ENCODE measurements at places on chromosomes 5 and 9.
A peak's percentile ranks its signal among the peaks of the same experiment; 100 is the strongest.

DNA sequence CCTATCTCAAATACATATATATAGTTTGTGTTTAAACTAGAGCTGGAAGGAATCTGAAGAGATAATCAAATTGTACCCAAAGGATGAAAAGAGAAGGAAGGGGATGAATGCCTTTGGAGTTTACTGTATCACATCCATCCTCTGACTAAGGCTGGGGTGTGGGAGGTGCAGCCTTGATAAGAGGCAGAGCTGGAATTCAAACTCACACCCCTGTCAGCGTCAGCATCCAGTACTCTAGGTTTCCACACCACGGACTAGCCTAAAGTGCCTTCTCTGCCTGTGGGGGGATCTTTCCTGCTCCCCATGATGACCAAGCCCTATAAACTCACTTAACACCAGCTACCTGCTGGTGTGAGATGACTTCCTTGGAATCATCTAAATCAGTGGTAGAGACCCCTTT is 48.1 kb downstream of the EPB41L4B start:
- H3K4me3 ChIP-seq = no peak overlapping the region
- H3K27me3 ChIP-seq = no peaks in the 10 kb centered on the region
- H3K4me1 ChIP-seq = no peaks in the 10 kb centered on the region
- DNase-seq = no peak
- H3K36me3 ChIP-seq = no peaks in the 10 kb centered on the region

- no peak for DNase-seq
- no peaks in the 10 kb centered on the region for H3K27me3 ChIP-seq
- H3K4me3 ChIP-seq = no peak overlapping the region
- no peaks in the 10 kb centered on the region for H3K36me3 ChIP-seq
- no peaks in the 10 kb centered on the region for H3K4me1 ChIP-seq
Observed at GRCh38 chr9:135512241-135512603, 9.0 kb upstream of the LCN1 start.

DNA sequence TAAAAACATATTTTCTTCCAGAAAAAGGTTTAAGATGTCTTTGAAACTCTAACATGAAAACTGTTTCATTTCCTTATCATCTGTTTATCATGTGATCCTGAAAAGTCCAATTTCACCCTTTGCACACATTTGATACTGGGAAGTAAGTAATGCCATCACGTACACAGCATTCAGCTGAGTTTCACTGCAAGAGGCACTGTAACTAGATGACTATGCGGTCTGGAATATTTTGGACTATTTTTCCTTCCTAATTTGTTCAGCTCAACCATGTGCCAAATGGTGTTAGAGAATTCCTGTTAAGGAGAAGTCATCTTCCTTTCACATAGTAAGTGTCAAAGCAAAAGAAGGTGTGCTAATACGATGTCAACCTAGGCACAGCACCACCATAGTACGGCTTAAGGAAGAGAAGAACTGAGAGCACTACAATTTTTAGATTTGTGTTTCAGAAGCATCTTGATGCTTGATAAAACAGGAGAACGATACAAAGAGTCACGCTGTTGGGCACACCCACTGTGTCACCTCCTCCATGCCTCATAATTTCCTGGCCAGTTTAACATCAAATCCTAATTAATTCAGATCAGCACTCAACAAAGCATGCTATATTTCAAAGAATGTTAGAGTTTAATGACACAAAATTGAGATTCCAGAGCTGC is 77.5 kb downstream of the GNAQ start:
- peaks cover 31% of the 10 kb centered on the region for H3K4me1 ChIP-seq
- H3K27ac ChIP-seq = no peak overlapping the region
- H3K27me3 ChIP-seq = no peaks in the 10 kb centered on the region
- no peak overlapping the region for H3K4me3 ChIP-seq

- no peaks in the 10 kb centered on the region for H3K27me3 ChIP-seq
- no peaks in the 10 kb centered on the region for H3K36me3 ChIP-seq
- peak overlapping the region; percentile 46 for H3K27ac ChIP-seq
- peak; percentile 92 for DNase-seq
- no peak overlapping the region for H3K4me3 ChIP-seq
Observed at GRCh38 chr9:128007566-128008138, 26.9 kb upstream of the EEIG1 start.

- H3K4me1 ChIP-seq = no peaks in the 10 kb centered on the region
- no peak overlapping the region for H3K27ac ChIP-seq
- no peak for DNase-seq
Observed at GRCh38 chr5:125597338-125597737, 825.9 kb upstream of the GRAMD2B start.

DNA sequence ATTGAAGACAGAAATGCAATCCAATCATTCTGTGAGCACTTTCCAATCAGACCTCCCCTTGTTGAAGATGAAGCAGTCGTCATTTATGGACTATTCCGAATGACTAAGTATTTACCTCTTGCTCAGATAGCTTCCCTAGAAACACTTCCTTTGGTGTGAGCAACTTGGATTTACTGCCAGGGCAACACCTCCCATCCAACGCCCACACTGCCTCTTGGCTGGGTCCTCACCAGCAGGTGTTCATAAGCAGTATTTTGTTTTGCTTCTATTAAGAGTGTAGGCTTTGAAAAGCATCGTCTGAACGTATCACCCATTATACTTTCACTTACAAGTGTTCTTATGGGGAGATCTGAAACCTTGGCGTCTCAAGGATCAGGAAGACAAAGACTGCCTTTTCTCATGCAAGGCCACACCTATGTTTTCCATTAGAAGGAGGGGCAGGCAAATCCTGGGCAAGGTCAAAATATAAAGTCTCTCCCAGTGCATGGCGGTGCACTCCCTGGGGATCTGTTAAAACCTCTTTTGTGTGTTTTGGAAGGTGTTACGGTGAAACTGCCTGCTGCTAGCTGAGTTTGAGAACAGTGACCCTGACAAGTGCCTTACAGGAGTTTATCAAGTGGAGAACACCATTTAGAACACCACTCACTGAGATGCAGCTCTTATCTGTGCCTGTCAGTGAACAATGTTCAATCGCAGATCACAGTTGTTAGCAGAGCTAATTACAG is 10.6 kb upstream of the MARCHF3 start:
- no peak overlapping the region for H3K27ac ChIP-seq
- DNase-seq = no peak
- H3K4me1 ChIP-seq = no peaks in the 10 kb centered on the region
- H3K4me3 ChIP-seq = no peak overlapping the region

- no peak overlapping the region for H3K4me3 ChIP-seq
- no peak overlapping the region for H3K27ac ChIP-seq
- no peaks in the 10 kb centered on the region for H3K4me1 ChIP-seq
- H3K36me3 ChIP-seq = no peaks in the 10 kb centered on the region
Observed at GRCh38 chr9:11158676-11159075, 545.9 kb upstream of the PTPRD start.

GRCh38 chr5:176517053-176517661 is 20.0 kb downstream of the RNF44 start:
- no peaks in the 10 kb centered on the region for H3K36me3 ChIP-seq
- no peak overlapping the region for H3K4me3 ChIP-seq
- H3K27me3 ChIP-seq = no peaks in the 10 kb centered on the region
- peaks cover 6% of the 10 kb centered on the region for H3K4me1 ChIP-seq
- DNase-seq = no peak

- no peak overlapping the region for H3K27ac ChIP-seq
- H3K4me1 ChIP-seq = no peaks in the 10 kb centered on the region
- no peaks in the 10 kb centered on the region for H3K27me3 ChIP-seq
- no peak overlapping the region for H3K4me3 ChIP-seq
- DNase-seq = no peak
Observed at GRCh38 chr5:152349683-152350526, 55.2 kb downstream of the NMUR2 start.

DNA sequence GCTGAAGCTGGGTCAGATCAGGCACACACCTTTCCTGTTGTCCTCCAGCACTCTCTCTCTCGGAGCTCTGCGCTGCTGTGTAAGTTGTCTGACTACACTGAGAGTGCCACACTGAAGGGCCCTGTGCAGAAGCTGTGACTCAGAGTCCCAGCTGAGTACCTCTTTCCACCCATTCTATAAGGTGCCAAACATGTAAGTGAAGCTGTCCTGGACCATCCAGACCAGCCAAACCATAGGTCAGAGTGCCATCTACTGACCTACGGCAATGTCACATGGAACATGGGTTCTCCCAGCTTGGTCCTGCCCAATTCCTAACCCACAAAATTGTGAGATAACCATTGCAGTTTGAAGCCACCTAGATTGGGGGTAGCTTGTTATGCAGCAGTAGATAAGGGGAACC is 68.2 kb downstream of the ADCY2 start:
- no peaks in the 10 kb centered on the region for H3K4me1 ChIP-seq
- H3K36me3 ChIP-seq = no peaks in the 10 kb centered on the region
- DNase-seq = no peak
- H3K4me3 ChIP-seq = no peak overlapping the region
- no peaks in the 10 kb centered on the region for H3K27me3 ChIP-seq
- no peak overlapping the region for H3K27ac ChIP-seq

- H3K27me3 ChIP-seq = no peaks in the 10 kb centered on the region
- no peaks in the 10 kb centered on the region for H3K4me1 ChIP-seq
- H3K27ac ChIP-seq = no peak overlapping the region
- no peaks in the 10 kb centered on the region for H3K36me3 ChIP-seq
- DNase-seq = no peak
Observed at GRCh38 chr9:68492806-68493205, 47.9 kb downstream of the TMEM252 start.

DNA sequence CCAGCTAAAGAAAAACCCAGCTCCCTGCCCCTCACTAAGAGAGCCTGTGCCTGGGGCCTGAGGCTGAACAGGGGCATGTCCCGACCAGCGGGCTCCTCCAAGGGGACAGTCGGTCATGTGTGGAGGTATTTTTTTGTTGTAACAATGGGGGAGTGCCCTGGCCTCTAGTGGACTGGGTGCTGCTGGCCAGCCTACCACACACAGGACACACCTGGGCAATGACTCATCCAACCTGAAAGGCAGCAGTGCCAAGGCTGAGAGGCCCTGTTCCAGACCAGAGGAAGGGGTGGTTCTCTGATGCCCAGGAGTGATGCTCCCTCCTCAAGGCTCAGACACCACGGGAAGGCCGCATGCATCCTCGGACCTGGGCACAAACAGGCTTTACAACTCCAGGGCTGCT is 181.5 kb downstream of the OLFM1 start:
- H3K27me3 ChIP-seq = no peaks in the 10 kb centered on the region
- no peaks in the 10 kb centered on the region for H3K36me3 ChIP-seq
- no peaks in the 10 kb centered on the region for H3K4me1 ChIP-seq
- DNase-seq = no peak

DNA sequence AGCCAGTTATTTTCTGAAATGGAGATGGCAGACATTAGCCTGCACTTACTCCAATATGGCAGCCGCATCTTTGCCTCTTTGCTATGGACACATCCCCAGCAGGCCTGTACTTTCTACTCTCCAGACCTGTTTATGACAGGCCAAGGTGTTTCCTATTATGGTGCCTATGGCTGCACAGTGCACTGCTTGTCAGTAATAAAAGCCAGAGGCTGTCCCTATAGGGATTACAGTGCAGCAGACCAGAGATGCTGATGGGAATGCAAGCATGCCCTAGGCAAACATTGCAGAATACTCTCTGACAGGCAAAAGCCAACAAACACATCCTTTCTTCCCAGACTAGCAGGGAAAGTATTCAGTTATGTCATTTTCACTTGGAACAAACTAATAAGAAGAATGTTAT is 442.9 kb downstream of the RAB3C start:
- H3K36me3 ChIP-seq = peaks cover 3% of the 10 kb centered on the region
- DNase-seq = no peak
- no peaks in the 10 kb centered on the region for H3K27me3 ChIP-seq

- no peaks in the 10 kb centered on the region for H3K4me1 ChIP-seq
- no peaks in the 10 kb centered on the region for H3K36me3 ChIP-seq
- H3K27ac ChIP-seq = no peak overlapping the region
- no peak overlapping the region for H3K4me3 ChIP-seq
Observed at GRCh38 chr5:175377816-175378215, 66.2 kb downstream of the DRD1 start.

GRCh38 chr5:77210091-77210963 is at the start of gene PDE8B:
Gene PDE8B, plus strand, starts transcription at chr5:77210680. Its CDS starts 246 bp downstream, at chr5:77210926.
- DNase-seq = peak; percentile 18
- peaks cover 7% of the 10 kb centered on the region for H3K4me1 ChIP-seq
- no peaks in the 10 kb centered on the region for H3K36me3 ChIP-seq
- no peak within 1 kb of the TSS for H3K4me3 ChIP-seq
- peaks cover 5% of the 10 kb centered on the region for H3K27me3 ChIP-seq

GRCh38 chr9:18488886-18489285 is 14.9 kb downstream of the ADAMTSL1 start:
- no peak overlapping the region for H3K4me3 ChIP-seq
- H3K36me3 ChIP-seq = no peaks in the 10 kb centered on the region
- H3K27ac ChIP-seq = no peak overlapping the region
- H3K4me1 ChIP-seq = no peaks in the 10 kb centered on the region
- DNase-seq = no peak

- H3K4me1 ChIP-seq = no peaks in the 10 kb centered on the region
- H3K27me3 ChIP-seq = no peaks in the 10 kb centered on the region
- H3K4me3 ChIP-seq = no peak overlapping the region
- no peak overlapping the region for H3K27ac ChIP-seq
- DNase-seq = no peak
- H3K36me3 ChIP-seq = no peaks in the 10 kb centered on the region
Observed at GRCh38 chr5:43410414-43410813, 1.8 kb downstream of the CCL28 start.

DNA sequence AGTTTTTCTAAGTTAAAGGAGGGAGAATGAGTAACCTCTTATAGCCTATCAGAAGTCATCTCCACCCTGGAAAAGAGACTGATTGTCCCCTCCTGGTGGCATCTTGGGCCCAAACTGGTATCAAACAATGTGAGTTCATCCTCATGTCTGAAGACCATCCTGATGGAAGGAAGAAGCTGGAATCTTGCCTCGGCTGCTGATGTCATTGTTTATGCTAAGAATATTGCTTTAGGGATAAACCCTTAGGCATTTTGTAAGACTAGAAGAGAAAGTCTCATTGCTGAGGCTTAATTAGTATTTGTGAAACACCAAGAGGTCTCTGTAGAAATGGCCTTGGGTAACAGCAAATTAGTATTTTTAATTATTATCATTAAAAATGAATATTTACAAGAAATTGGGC is 65.7 kb upstream of the KCNN2 start:
- H3K4me1 ChIP-seq = no peaks in the 10 kb centered on the region
- no peak overlapping the region for H3K27ac ChIP-seq
- H3K4me3 ChIP-seq = no peak overlapping the region
- no peaks in the 10 kb centered on the region for H3K27me3 ChIP-seq

DNA sequence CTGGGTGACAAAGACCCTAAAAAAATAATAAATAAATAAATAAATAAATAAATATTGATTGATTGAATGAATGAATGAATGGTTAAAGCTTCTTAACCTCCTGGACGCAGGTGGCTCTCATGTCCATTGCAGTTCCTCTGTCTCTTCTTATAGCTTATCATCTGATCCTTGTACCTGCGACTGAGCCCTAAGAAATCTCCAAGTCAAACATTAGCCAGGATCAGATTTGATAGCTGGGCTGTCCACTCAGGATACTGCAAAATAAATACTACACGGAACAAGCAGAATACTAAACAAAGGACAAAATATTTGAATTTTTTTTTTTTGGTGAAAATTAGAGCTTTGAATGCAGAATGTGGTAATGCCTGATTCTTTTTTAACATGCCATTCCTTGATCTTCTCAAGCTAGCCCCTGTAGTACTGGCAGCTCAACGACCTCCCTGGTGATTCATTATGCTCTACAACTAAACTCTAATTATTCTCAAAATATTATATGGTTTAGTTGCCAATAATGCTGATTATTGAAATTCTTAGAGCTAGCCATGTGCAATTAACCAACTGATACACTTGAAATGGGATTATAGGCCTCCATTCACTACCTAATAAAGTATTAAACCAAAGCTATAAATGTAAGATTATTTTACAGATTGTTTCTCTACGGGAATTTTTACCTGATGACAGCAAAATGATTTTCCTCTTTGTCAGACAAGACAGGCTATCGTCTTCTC is 9.9 kb upstream of the TMEM245 start:
- H3K27ac ChIP-seq = no peak overlapping the region
- H3K27me3 ChIP-seq = no peaks in the 10 kb centered on the region
- no peaks in the 10 kb centered on the region for H3K36me3 ChIP-seq
- H3K4me3 ChIP-seq = no peak overlapping the region
- H3K4me1 ChIP-seq = no peaks in the 10 kb centered on the region

Data from CD4-positive, alpha-beta memory T cell (primary cell).